NCI-H226 (cell line): ENCODE measurements at places on chromosomes 16 and 17.
A peak's percentile ranks its signal among the peaks of the same experiment; 100 is the strongest.

DNA sequence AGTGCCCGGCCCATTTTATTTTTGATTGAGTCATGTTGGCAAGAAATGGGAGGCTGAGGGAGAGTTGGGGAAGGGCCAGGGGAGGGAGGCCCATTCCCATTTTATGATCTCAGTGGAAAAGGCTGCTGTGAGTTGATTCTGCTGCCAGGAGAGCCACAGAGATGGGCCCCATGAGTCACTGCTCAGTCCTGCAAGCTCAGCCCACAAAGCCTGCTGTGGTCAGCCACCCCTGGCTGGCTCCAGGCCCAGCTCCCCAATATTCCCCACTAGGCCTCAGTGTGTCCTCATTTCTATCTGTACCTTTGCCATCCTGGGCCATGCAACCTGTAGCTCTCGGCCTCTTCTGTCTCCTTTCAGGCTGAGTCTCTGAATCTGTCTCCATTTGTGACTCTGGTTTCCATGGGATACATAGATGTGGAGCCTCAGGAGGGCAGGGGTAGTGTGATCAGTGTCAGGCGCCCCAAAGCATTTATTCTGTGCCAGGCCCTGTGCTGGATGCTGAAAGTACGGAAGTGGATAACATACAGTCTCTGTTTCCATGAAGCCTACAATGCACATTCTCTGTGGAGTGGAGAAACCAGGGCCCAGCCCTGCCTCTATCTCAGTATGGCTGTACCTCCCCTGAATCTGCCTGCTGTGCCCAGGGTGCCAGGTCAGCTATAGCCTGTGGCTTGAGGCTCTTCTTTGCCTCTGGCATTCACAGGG is 1.9 kb upstream of the PLEKHG4 start:
- peak; percentile 98 for DNase-seq

- no peak for DNase-seq
Measured at GRCh38 chr17:34990921-34991365, 10.6 kb downstream of the LIG3 start.

GRCh38 chr17:75848523-75849278 is 4.5 kb upstream of the UNC13D start:
- DNase-seq, result no peak

GRCh38 chr16:75997606-75998005 is 271.3 kb upstream of the CPHXL start:
- DNase-seq, result no peak

- DNase-seq, result peak; percentile 12
Measured at GRCh38 chr16:77171745-77172635, 19.0 kb upstream of the MON1B start.

GRCh38 chr17:9677411-9677810 is 32.1 kb downstream of the USP43 start:
- DNase-seq, result peak; percentile 22

DNA sequence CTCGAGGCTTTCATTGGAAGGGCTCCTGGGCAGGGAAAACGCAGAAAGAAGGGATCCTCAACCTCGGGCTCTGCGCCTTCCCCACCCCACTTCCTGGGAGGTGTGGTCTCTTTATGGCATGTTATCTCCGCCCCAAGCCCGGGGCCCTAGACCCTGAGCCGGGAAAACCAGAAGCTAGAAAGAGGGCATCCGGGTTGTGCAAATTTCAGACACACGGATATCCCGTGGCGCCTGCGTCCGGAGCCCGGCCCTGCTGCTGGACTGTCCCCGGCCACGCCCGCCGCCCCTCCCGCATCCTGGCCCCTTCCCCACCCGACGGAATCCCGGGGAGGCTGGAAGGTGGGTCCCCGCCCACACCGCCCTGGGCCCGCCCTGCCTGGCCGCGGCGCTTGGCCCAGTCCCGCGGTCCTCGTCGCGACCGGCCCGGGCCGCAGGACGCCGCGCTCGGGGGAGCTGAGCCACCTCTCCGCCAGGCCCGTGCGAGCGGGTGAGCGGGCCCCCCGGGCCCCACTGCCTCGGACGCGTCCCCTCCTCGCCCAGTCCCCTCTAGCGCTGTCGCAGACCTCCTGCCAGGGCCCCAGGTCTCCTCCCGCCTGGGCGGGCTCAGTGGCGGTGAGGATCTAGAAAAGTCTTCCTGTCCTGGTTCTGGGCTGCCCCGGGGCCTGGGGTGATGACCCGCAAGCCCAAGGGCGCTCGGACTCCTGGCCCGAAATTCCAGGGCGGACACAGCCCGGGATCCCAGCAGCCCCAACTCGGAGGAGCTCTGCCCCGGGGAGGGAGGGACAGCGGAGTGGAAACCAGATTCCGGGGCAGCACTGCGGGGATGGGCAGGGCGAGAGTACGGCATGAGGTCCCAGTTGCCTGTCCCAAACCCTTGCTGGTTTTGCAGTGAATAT is at the start of gene SLC16A5:
TSS of gene SLC16A5 (plus strand) at position 397 of the 896 bp plus-strand sequence. CDS start 5,683 bp downstream, outside the sequence.
- DNase-seq, result peak; percentile 91
